ENCODE measurements at places on chromosomes 1 and 21.

GRCh38 chr1:175901076-175901836, 157.9 kb upstream of the TNR start:
- DNase-seq: no peak

DNA sequence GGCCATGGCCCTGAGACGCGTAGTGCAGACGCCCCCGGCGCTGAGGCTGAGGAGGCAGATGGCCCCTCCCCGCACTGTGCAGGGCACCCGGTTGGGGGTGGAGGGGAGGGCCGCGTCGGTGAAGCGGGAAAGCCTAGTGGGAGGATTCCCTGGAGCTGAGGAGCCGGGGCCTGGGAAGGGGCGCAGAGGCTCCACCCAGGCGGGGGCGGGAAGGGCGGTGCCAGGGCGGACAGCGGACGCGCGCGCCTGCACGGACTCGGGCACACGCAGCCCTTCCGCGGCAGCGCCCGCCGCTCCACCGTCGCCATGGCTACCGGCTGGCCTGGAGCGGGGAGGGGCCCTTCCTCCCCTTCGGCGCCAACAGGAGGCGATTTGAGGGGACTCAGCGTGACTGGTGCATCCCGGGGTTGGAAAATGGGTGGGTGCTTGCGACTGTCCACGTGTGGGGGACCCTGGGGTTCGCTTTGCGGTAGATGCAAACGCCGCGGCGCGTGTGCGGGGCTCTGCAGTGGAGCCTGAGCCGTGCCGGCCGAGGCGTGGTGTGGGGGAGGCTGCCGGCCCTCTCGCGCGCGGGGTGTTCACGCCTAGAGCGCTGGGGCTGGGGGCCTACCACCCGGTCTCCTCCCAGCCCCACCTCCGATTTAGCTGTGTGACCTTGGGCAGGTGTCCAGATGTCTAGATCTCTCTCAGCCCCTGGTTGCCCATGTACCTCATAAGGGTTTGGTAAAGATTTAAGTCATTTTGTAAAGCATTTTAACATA, 35.1 kb downstream of the PTPRF start:
- peak; percentile 67 for DNase-seq

DNA sequence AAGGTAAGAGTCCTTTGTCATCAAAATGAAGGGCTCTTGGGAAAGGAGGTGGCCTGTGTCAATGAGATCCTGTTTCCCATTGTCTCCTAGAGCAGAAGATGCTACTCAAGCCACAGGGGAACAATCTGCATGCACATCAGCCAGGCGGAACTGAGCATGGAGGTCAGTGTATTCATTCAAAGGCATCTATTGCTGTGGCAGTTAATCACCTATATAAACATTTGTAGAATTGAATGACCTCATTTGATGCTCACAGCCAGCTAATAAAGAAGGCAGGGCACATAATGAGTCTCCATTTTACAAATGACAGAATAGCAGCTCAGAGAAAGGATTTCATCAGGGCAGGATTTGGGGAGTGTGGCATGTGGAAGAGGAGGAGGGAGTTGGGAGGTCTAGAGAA, 5.7 kb upstream of the FYB2 start:
- DNase-seq: peak; percentile 17

- no peak for DNase-seq
Measured at GRCh38 chr1:206459703-206460102, 10.6 kb upstream of the IKBKE start.
